ENCODE measurements at places on chromosomes 2 and 18.

DNA sequence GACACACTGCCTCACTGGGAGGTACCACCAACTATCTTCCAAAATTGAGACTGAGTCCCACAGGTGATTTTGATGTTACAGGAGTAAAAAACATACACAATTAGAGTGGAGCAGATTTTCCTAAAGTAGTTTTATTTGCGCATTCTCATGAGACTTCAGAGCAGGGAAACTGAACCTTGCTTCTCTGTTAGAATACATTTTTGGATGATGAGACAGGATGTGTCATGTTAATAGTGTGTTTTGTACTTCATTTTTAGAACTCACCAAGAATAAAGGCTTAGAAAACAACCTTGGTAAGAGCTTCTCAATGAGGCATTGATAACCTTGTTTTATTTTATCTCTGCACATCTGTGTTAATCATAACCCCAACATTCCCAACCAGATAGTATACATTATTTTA is 310.2 kb upstream of the GALNT5 start:
- no peak for DNase-seq

DNA sequence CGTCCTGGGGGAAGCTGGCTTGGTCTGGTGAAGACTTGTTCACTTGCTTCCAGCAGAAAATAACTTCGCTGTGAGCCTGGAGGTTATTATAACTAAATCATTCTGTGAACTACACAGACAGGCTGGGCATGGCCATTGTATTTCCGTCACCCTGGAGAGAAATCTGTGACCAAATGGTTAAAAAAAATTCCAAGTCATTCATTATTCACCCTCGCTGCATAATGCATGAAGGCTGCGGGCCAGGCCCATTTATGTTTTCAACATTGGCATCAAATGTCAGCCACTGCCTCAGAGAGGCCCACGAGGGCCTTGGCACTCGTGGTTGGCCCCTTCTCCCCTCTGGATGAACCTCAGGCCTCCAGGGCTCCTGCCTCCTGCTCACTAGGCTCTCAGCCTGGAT is 57.7 kb downstream of the RRM2 start:
- DNase-seq, result no peak

DNA sequence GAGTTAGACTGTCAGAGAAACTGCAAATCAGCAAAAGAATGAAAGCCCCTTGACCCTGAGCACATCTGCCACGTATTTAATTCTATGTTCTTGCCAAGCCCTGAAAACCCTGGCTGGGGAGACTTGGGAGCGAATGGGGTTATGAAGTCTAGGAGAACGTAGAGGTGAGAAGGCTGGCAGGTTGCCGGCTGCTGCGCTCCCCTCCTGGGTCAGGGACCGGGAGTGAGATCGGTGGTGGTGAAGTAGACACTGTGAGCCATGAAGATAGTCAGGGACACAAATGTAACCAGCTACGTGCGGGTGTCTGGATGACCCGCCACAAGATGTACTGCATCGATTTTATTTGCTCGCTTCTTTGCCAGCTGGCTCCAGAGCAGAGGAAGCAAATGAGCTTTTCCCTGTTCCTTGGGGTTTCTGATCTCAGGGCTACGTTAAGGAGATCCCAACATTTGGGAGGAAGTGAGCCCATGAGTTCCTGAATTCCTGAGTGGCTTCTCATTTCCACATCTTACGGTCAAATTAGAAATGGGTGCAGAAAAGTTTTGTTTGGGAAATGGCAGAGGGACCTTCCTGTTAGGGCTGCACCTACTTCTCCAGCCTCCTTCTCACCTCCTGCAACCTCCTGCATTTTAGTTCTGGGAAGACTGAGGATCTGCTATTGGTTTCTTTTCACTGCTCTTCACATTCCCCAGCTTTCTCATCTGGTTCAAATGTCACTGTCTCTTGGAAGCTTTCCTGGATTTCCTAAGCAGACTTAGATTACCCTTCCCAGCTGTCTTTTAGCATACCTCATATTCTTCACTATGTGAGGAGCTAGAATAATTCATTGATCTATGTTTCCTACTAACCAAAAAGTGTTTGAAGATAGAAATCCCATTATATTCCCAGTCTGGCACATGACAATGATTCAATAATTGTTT is 360.6 kb downstream of the ZNF521 start:
- no peak for DNase-seq

GRCh38 chr2:47007223-47007825 is 91.7 kb upstream of the MCFD2 start:
- no peak for DNase-seq

GRCh38 chr2:236309669-236310029 is 45.4 kb upstream of the ASB18 start:
- no peak for DNase-seq

- no peak for DNase-seq
These were observed 16.5 kb upstream of the AAK1 start for GRCh38 chr2:69659941-69660483.
